ENCODE measurements at places on chromosomes 3 and 15. TPM values are rescaled to one million over a fixed set of nuclear protein-coding genes. Genes with fewer than 3 reads are reported as not detected.

LPP gene
- polyA plus RNA-seq, result 23.2 TPM

CXCR6 gene
- not detected for polyA plus RNA-seq

PGBD4 gene
- 0.58 TPM for polyA plus RNA-seq

TMEM266 gene
- not detected for polyA plus RNA-seq

SLC12A8 gene
- polyA plus RNA-seq, result 0.36 TPM

PDCD6IP gene
- polyA plus RNA-seq, result 100 TPM

LIPH gene
- polyA plus RNA-seq, result not detected

GRCh38 chr3:185317674-185318073 lies 45.3 kb upstream of the MAP3K13 start:
- H3K27me3 ChIP-seq, result no peaks in the 10 kb centered on the region
- H3K27ac ChIP-seq, result peak overlapping the region; percentile 79
- peak overlapping the region; percentile 62 for H3K4me3 ChIP-seq
- H3K36me3 ChIP-seq, result no peaks in the 10 kb centered on the region
- H3K4me1 ChIP-seq, result peaks cover 24% of the 10 kb centered on the region

GRCh38 chr3:105828703-105829102 lies 40.1 kb downstream of the CBLB start:
- H3K36me3 ChIP-seq, result no peaks in the 10 kb centered on the region
- H3K4me3 ChIP-seq, result no peak overlapping the region

DNA sequence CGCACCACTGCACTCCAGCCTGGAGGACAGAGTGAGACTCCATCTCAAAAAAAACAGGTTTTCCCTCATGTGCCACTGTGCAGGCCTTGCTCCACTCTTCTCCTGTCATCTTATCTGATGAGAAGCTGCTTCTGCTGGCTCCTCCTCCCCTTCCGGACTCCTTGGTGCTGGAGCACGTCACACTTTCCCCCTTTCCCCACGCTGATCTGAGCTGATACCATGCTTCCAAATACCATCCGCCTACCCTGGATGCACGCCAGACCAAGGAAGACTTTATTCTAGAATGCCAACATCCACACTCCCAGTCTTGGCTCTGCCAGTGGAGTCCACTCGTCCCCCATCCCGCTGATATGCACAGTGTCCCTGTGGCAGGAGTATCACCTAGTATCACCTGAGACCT lies 31.3 kb downstream of the HOMER2 start:
- no peak overlapping the region for H3K27ac ChIP-seq
- H3K4me1 ChIP-seq, result no peaks in the 10 kb centered on the region
- no peaks in the 10 kb centered on the region for H3K27me3 ChIP-seq
- H3K36me3 ChIP-seq, result no peaks in the 10 kb centered on the region
- no peak for DNase-seq
- no peak overlapping the region for H3K4me3 ChIP-seq

DNA sequence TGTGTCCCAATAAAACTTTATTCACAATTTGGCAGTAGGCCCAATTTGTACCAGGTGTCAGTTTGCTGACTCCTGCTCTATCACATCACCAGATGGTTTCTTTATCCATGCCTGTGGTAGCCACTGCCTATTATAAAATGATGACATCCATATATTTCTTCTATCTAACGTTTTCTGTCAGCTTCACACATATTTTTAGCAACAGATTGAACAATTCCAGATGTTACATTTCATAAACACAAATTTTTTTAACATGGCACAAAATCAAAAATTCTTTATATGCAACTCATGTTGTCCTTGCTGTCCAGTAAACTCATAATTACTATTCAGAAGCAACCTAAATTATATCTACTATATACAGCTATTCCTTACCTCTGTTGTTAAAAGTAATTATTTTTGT lies 1371.6 kb downstream of the NSUN3 start:
- DNase-seq, result no peak
- H3K27ac ChIP-seq, result no peak overlapping the region
- H3K36me3 ChIP-seq, result no peaks in the 10 kb centered on the region
- H3K27me3 ChIP-seq, result no peaks in the 10 kb centered on the region

DNA sequence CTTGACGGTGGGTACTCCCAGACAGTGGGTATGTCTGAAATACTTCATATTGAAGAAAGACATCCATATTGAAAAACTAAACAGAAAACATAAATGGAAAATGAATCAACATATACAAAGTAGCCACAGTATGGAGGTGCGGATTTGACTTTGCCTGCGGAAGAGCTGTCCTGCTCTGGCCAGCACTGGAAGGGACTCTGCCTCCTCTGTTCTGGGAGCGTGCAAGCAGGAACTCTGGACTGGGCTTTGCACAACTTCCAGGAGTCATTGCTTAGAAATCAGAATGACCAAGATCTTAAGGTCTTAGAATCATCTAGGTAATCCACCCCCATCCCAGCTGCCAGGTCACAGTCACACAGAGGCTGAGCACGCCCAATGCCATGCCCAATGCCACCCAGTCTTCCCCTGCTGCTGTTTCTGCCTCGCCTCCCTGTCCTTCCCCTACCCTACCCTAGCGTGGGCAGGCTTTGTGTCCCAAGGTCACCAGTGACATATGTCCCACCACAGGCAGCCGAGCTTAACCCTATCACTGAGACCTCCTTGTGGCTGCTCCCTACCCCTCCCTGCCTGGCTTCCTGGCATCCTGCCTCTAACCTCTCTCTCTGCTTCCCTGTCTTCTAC lies 36.3 kb downstream of the CDC25A start:
- H3K4me1 ChIP-seq, result no peaks in the 10 kb centered on the region
- H3K27ac ChIP-seq, result no peak overlapping the region
- no peaks in the 10 kb centered on the region for H3K27me3 ChIP-seq
- no peaks in the 10 kb centered on the region for H3K36me3 ChIP-seq
- no peak overlapping the region for H3K4me3 ChIP-seq
- DNase-seq, result no peak

DNA sequence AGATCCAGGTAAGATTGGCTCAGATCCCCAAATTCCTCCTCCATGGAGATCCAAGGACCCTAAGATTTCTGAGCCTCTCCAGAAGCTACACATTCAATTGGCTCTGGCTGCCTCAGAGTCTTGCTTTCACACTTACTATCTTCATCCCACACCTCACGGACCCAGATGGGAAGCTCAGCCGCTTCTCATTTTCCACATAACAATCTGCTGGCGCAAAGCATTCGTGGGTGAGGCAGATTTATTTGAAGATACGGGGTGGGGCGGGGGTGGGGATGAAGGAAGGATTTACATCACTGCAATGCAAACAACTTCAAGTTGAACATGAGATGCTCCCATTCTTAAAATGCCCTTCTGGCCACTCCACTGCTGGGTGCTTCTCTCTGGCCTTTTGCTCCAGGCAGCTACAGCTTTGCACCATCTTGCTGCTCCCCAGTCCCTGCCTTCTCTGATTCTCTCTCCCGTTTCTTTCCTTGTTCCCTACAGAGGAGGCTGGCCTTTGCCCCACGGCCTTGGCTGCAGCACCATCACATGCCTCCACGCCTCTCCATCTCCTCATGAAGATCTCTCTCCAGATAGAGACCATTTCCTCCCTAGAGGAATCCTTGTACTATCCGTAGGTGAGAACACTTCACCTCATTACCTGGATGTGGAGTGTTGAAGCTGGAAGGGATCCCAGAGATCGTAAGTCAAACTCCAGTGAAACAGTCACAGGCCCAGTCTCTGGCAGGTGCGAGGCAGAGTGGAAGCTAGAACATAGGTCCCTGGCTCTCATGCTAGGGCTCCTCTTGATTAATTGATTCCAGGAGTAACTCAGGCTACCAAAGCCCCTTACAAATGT lies 175.9 kb downstream of the RPLP1 start:
- H3K36me3 ChIP-seq, result no peaks in the 10 kb centered on the region
- peaks cover 45% of the 10 kb centered on the region for H3K4me1 ChIP-seq
- no peak overlapping the region for H3K4me3 ChIP-seq
- H3K27me3 ChIP-seq, result no peaks in the 10 kb centered on the region
- no peak for DNase-seq

GRCh38 chr3:50532062-50532705 lies 28.8 kb upstream of the CACNA2D2 start:
- no peak overlapping the region for H3K27ac ChIP-seq
- DNase-seq, result no peak
- H3K36me3 ChIP-seq, result no peaks in the 10 kb centered on the region
- H3K27me3 ChIP-seq, result peaks cover 26% of the 10 kb centered on the region

- H3K4me3 ChIP-seq, result no peak overlapping the region
- H3K4me1 ChIP-seq, result no peaks in the 10 kb centered on the region
- DNase-seq, result no peak
- H3K27ac ChIP-seq, result no peak overlapping the region
Observed at GRCh38 chr3:168878655-168879054, 782.9 kb upstream of the GOLIM4 start.

GRCh38 chr15:63595065-63595464 lies 2.1 kb upstream of the FBXL22 start:
- H3K27me3 ChIP-seq, result no peaks in the 10 kb centered on the region
- peaks cover 12% of the 10 kb centered on the region for H3K4me1 ChIP-seq
- H3K27ac ChIP-seq, result no peak overlapping the region
- peaks cover 47% of the 10 kb centered on the region for H3K36me3 ChIP-seq

DNA sequence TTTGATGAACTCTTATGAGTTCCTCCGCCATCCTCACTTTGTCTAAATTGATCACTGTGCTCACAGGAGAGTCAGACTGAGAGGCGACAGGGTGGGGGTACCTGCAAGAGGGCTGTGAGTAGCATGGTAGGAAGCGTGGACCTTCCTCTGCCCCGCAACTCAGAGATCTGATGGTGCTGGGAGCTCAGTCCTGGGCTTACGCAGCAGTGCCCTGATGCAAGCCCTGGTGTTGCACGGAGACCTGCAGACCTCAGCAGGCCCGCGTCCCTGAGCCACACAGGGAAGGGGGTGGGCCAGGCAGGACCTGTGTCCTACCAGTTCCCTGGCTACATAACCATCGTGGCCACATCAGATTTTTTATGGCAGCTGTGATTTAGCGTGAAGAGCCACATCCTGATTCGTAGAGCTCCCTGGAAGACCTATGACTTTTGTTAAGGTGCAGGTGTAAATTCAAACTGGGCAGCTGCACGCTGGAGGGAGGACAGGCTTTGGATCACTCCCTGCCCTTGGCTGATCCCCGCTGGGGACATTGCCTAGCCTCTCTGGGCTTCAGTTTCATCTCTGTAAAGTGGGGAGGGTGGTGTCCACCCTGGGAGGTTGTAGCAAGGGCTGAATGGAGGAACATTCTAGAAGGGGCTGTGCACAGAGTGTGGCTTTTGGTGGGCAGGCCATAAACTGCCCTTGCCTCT lies 176.1 kb downstream of the KLF13 start:
- H3K36me3 ChIP-seq, result no peaks in the 10 kb centered on the region
- H3K27ac ChIP-seq, result no peak overlapping the region
- H3K4me3 ChIP-seq, result no peak overlapping the region
- H3K4me1 ChIP-seq, result no peaks in the 10 kb centered on the region
- H3K27me3 ChIP-seq, result peaks cover 3% of the 10 kb centered on the region
- no peak for DNase-seq

DNA sequence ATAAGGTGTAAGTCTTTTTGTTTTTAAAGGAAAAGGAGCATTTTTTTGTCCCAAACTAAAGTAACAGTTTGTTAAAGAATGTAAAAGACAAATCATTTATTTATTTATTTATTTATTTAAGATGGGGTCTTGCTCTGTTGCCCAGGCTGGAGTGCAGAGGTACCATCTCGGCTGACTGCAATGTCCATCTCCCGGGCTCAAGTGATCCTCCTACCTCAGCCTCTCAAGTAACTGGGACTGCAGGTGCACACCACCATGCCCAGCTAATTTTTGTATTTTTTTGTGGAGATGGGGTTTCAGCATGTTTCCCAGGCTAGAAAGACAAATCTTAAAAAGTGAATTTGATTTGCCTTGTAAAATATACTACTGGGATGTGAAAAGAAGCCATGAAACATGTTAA lies 86.3 kb upstream of the PLXND1 start:
- H3K36me3 ChIP-seq, result peaks cover 6% of the 10 kb centered on the region
- no peaks in the 10 kb centered on the region for H3K27me3 ChIP-seq
- H3K4me3 ChIP-seq, result no peak overlapping the region

GRCh38 chr15:33243393-33243792 lies 48.9 kb upstream of the FMN1 start:
- no peaks in the 10 kb centered on the region for H3K4me1 ChIP-seq
- H3K36me3 ChIP-seq, result no peaks in the 10 kb centered on the region
- no peaks in the 10 kb centered on the region for H3K27me3 ChIP-seq
- no peak overlapping the region for H3K27ac ChIP-seq
- no peak for DNase-seq
- H3K4me3 ChIP-seq, result no peak overlapping the region

DNA sequence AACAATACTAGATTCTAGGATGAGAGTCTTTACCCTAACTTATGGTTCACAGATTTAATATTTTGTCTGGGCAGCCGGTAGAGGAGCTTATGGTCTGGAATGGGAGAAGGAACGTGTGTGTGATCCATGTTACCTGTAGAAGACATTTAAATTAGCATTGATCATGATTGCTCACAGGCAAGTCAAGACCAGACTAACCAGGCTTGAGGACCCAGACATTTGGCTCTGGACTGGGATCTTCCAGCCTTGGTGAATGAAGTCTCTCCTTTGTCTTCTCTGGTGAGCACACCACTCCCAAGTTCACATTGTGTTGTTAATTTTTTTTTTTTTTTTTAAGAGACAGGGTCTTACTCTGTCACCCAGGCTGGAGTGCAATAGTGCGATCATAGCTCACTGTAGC lies 11.7 kb downstream of the ABHD2 start:
- H3K4me1 ChIP-seq, result peaks cover 25% of the 10 kb centered on the region
- H3K36me3 ChIP-seq, result peaks cover 78% of the 10 kb centered on the region
- no peak overlapping the region for H3K4me3 ChIP-seq
- H3K27ac ChIP-seq, result no peak overlapping the region

GRCh38 chr15:85778107-85778776 lies 16.5 kb downstream of the KLHL25 start:
- H3K36me3 ChIP-seq, result no peaks in the 10 kb centered on the region
- no peak overlapping the region for H3K4me3 ChIP-seq
- no peaks in the 10 kb centered on the region for H3K27me3 ChIP-seq
- H3K4me1 ChIP-seq, result peaks cover 11% of the 10 kb centered on the region
- DNase-seq, result no peak

- no peak overlapping the region for H3K27ac ChIP-seq
- no peaks in the 10 kb centered on the region for H3K36me3 ChIP-seq
- no peaks in the 10 kb centered on the region for H3K4me1 ChIP-seq
- H3K27me3 ChIP-seq, result no peaks in the 10 kb centered on the region
Observed at GRCh38 chr15:43900996-43901395, 74.2 kb downstream of the WDR76 start.

GRCh38 chr3:76051145-76051544 lies 265.8 kb upstream of the ZNF717 start:
- no peaks in the 10 kb centered on the region for H3K36me3 ChIP-seq
- no peak overlapping the region for H3K4me3 ChIP-seq
- H3K27me3 ChIP-seq, result no peaks in the 10 kb centered on the region
- H3K4me1 ChIP-seq, result no peaks in the 10 kb centered on the region
- H3K27ac ChIP-seq, result no peak overlapping the region

DNA sequence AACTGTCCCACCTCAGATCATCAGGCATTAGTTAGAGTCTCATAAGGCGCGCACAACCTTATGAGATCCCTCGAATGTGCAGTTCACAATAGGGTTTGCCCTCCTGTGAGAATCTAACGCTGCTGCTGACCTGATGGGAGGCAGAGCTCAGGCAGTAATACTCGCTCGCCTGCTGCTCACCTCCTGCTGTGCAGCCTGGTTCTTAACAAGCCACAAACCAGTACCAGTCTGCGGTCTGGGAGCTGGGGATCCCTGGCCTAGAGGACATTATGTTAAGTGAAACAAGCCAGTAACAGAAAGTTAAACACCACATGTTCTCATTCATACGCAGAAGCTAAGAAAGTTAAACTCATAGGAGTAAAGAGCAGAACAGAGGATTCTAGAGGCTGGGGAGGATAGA lies 47.0 kb downstream of the MAP3K13 start:
- H3K27ac ChIP-seq, result no peak overlapping the region
- no peaks in the 10 kb centered on the region for H3K36me3 ChIP-seq
- H3K4me3 ChIP-seq, result no peak overlapping the region
- DNase-seq, result no peak

GRCh38 chr15:56074481-56075265 lies 81.3 kb upstream of the NEDD4 start:
- H3K4me3 ChIP-seq, result no peak overlapping the region
- H3K27me3 ChIP-seq, result no peaks in the 10 kb centered on the region
- H3K4me1 ChIP-seq, result no peaks in the 10 kb centered on the region
- no peaks in the 10 kb centered on the region for H3K36me3 ChIP-seq

Measured in CD14-positive monocyte (primary cell).